ENCODE measurements at places on chromosomes 13 and 19. TPM values are rescaled to one million over a fixed set of nuclear protein-coding genes. Genes with fewer than 3 reads are reported as not detected.

DNA sequence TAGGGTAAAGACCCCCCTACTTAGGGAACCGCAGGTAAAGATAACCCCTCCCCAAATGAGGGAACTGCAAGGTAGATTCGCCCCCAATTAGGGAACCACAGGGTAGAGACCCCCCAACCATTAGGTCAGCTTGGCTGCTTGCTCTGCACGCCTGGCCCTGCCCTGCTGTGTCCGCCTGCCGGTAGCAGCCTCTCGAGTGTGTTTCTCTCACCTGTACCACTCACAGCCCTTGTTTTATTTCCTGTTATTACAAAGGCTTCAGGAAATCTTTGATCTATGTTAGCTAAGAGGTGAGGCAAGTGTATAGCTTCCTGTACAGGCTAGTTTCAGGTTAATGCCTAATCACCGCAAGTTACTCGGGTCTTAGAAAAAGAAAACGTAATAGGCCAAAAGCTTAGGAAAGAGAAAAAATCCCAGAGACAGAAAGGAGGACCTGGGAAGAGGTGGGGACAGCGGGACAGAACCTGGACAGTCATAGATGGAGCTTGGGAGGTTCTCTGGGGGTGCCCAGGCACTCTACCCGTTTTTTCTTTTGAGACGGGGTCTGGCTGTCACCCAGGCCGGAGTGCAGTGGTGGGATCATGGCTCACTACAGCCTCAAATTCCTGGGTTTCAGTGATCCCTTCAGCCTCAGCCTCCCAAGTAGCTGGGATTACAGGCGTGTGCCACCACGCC lies 23.1 kb upstream of the EIF3G start:
- DNase-seq, result no peak

- DNase-seq, result peak; percentile 40
Measured at GRCh38 chr13:19713186-19713965, 69.4 kb downstream of the PSPC1 start.

DNA sequence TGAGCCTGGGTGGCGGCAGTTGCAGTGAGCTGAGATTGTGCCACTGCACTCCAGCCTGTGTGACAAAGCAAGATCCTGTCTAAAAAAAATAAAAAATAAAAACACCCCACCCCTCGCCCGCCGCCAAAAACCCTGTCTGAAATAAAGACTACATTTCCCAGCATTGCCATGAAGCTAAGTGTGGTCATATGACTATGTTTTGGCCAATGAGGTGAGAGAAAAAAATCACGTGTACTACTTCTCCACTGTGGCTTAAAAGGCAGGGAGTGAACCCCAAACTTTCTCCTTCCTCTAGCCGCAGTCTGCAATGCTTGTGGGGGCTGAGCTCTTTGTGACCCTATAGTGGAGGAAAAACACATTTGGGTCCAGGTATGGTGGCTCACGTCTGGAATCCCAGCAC lies 54.9 kb downstream of the COLGALT1 start:
- DNase-seq, result peak; percentile 14

DNA sequence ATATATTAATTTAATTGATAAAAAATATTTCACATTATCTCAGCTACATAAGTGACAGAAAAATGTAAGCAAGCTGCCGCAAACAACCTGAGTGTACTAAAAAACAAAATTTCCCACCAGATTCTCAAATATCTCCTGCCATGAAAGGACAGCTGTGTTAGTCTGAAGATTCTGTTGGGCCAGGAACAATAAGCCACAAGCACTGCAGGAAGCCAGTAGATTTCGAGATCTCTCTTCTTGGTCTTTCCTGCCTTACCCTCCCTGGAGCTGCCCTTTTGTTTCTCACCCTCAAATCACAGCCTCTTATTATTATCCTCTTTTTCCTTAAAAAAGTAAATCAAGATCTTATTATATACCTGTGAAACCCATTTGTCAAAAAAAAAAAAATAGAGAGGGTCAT lies 165.6 kb downstream of the EFNB2 start:
- no peak for DNase-seq

DNA sequence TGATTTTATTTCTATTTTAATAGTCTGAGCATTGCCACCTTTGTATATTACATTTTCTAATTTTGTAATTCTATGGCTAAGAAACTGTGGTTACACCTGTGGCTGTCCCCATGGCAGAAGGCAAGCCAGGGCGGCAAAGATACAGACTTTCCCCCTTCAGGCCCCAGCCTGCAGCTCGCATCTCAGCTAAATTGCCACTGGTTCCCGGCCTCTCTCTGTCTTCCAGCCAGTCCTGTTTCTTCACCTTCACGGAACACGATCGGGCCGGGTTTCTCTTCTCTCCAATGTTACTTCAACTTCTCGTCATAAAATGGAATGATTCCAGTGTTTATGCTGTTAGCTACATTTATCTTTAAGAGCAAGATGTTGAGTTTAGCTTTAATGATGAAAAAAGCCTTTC lies 124.5 kb upstream of the ZNF507 start:
- DNase-seq, result no peak

The ZNF730 gene
- total RNA-seq, result 3.0 TPM

The F2RL3 gene
- 1.2 TPM for total RNA-seq

- no peak for DNase-seq
Measured at GRCh38 chr13:63632321-63632720, 2216.7 kb upstream of the PCDH20 start.

- no peak for DNase-seq
Measured at GRCh38 chr19:10422846-10423245, 2.5 kb downstream of the PDE4A start.

- no peak for DNase-seq
Measured at GRCh38 chr13:51874651-51875050, 12.9 kb downstream of the CCDC70 start.

DNA sequence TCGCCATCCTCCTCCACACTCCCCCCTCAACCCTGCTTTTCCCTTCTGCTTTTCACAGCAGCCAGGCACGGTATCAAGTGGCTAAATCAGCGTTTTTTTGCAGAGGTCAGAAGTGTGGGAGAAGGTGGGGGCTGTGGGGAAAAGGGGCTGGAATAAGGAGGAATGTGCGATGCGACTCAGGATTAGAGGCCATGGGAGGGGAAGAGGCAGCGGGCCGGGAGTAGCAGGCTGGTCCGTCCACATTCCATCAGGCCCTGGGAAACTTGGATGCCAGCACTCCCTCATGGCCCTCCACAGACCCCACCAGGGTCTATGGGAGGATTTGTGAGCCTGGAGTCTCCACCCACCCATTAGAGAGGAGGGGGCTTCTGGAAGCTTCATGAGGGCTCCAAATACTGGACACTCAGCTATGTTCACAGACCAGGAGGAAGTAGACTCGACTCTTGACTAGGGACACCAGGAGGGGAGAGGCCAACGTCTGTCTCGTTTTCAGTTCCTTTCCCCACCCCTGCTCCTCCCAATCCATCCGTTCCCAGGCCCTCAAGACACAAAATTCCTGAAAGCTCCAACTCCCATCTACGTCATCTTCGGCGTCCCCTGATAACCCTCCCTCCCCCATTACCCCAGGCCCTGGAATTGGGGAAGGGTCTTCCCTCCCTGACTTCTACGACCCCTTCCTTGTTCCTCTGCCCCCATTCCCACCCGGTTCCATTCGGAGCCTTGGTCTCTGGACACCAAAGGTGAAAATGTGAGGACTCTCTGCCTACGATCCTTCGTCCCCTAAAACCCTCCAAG lies 3.3 kb upstream of the KCNC3 start:
- no peak for DNase-seq

GRCh38 chr13:111652676-111653075 lies 332.2 kb downstream of the TEX29 start:
- no peak for DNase-seq

DNA sequence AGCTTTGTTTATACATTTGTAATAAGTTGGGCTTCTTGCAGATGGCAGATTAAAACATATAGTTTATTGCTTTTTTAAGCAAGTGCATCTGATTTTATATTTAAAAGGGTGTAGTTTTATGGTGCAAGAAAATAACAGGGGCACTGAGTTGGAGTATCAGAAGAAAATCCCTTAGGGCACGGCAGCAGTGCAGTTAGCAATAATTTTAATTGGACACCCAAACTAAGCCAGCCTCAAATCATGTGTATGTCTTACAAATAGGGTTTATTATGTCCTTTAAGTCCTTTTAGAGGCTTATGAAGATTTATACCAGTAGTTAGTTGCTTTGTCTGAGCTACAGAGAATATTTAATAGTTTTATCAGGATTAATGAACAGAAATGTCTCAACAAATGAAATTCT lies 57.5 kb downstream of the GPC6 start:
- no peak for DNase-seq

DNA sequence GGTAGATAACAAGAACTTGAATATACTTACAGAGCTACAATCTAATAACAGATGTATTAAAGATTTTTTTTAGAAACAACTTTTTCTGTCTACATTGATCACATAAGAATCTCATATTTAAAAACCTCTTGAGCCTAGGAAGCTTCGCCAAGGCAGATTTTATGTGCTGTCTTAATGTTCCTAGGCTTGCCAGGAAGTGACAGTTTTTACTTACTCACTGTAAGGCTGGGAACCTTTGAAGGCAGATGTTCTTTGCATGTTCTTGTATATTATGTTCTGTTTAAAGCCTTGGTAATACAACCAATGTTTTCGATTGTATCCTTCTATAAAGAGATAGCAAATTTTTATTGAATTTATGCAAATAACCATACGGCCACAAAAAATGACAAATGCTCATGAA lies 492.7 kb downstream of the GPC5 start:
- DNase-seq, result no peak

DNA sequence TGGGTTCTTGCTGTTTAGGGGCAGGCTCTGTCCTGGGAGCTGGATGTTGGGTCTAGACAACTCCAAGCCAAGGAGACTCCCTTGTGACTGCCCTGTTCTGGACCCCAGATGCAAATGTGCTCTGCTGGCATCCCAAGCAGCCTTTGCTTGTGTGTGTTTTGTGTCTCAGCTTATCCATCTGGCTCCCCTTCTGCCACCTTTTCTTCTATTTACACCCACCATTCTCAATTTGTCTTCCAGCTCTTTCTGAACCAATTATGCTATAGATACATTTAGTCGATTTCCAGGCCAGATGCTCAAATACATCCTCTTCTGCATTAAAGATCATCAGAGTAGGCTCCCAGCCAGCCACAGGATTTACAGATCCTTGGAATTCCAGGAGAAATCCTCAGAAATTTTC lies 115.0 kb upstream of the SLC7A1 start:
- DNase-seq, result no peak

GRCh38 chr13:50766013-50766412 lies 77.5 kb downstream of the DLEU7 start:
- no peak for DNase-seq

DNA sequence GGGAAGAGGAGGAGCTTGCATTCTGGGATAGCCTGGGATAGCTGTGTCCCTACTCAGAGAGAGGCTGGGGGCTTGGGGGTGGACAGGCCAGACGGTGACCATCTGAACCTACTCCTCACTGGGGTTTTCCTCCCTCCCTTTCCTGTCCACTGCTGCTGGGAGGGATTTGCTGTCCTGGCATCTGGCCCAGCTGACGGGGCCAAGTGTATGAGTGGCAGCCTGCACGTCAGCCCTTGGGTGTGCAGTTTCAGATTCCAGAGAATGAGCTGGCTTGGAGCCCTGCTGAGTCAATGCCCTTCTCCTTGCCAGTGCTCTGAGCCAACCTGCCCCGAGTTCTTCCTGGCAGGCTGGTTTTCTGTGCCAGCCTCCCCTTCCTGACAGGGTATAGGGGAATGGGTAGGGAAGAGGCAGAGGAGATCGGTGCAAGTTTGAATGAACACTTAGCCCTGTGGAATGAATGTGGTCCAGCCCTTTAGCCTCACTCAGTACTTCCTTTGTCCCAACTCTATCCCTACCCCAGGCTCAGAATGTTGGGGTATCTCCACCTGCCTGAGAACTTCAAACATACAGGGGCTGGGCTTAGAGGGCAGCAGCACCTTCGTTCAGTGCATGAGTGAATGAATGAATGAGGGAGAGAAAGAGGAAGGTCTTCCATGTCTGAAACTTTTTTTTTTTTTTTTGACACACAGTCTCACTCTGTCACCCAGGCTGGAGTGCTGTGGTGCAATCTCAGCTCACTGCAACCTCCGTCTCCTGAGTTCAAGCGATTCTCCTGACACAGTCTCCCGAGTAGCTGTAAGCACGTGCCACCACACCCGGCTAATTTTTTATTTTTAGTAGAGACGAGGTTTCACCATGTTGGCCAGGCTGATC lies 1.8 kb upstream of the ANGPTL4 start:
- peak; percentile 99 for DNase-seq

DNA sequence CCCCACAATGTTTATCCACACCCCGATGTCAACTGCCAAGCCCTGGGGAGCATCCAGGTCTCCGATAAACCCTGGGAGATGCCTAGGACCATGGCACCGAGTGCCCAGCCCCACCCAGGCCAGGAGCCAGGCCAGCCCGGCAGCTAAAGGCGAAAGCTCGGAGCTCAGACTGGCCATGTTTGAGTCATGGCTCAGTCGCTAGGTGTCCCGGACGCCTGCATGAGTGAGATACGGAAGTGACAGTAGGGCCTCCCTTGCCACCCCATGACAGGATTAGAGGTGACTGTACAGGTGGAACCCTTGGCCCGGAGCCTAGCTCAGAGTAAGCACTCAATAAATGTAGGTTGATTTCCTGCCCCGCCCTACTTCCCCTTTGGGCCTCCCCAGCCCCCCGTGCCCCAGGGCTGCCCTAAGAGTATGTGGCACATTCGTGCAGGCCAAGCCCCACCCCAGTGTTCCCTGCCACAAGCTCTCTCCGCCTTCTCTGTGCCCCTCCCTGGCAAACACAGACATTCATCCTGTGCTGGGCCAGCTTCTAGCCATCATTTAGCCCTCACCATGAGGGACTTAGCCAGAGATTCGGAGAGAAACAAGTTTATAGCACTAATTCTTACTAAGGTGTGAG lies 5.8 kb upstream of the TPM4 start:
- peak; percentile 81 for DNase-seq

DNA sequence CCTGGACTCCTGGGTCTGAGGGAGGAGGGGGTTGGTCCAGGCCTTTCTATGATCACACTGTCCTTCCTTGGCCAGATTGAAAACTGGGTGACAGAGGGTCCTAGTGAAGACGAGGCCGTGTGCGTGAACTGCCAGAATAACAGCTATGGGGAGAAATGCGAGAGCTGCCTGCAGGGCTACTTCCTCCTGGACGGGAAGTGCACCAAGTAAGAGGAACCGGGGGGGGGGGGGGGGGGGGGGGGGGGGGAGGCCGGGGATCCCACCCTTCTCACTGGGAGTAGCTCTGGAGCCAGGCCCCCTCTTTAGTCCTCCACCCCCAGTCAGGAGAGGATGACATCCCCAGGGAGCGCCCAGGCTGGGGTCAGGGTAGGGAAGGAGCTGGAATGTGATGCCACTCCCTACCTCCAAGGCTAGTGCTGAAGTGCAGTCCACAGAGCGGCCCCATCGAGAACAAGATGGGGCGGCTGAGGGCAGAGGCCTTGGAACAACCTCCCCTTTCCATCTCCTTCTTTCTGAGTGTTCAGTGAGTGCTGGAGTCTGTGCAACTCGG lies 19.4 kb downstream of the CNFN start:
- peak; percentile 16 for DNase-seq

GRCh38 chr13:68026077-68026476 lies 795.9 kb upstream of the PCDH9 start:
- DNase-seq, result no peak

GRCh38 chr13:44354884-44355283 lies 18.7 kb upstream of the SERP2 start:
- peak; percentile 70 for DNase-seq

All from endothelial cell of umbilical vein (primary cell).